ENCODE measurements at places on chromosomes 13 and 19.

- no peak for DNase-seq
These were observed 790 bp downstream of the TPM4 start for GRCh38 chr19:16076958-16077611.

DNA sequence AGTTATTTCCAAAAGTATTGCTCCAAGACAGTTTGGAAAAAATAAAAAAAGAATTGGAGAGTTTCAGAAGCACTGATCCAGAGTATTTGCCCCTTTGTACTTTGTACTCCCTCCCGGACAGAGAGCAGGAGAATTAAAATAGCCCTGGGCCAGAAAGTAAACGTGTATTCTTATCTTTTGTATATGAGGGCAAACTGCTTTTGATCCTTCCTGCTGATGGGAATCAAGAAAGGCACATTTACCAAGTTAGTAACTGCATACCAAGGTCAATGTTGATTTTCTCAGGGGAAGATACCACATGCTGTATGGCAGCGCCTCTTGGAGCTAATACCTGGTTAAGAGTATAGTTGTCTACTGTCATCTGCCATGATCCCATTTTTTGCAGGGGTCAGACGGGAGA lies 10.9 kb upstream of the RB1 start:
- DNase-seq = no peak

DNA sequence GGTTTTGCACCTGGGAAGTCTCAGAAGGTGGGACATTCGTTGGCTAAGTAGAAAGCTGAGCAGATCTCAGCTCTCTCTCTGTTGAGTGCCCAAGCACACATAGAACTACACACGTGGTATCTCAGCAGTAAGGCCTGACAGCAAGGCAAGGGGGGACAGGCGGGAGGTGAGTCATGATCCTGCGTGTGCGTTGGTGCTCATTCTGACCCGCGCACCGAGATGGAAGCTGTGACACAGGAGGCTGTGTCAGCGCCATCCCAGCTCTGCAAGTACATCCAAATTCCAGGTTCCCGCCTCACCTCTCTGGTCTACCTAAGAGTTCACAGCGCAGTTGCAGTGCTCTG lies 135.7 kb downstream of the USP12 start:
- DNase-seq = no peak

GRCh38 chr19:41792513-41793413 lies 3.6 kb upstream of the CEACAM3 start:
- peak; percentile 51 for DNase-seq

GRCh38 chr13:80070024-80070703 lies 270.8 kb downstream of the SPRY2 start:
- no peak for DNase-seq

- DNase-seq = no peak
These were observed 191.0 kb downstream of the KATNAL1 start for GRCh38 chr13:30116379-30116778.

DNA sequence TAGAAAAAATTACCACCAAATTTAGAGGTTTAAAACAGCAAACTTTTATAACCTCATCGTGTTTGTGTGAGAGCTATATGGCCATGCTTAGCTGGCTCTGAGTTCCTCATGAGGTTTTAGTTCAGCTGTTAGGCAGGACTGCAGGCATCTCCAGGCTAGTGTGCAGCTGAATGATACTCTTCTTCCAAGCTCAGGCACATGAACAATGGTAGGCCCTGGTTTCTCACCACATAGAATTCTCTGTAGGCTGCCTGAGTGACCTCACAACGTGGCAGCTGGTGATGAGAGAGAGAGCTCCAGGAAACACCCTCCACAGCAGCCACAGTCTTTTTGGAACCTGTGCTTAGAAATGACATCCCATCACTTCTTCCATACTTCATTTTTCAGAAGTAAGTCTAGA lies 540.6 kb upstream of the MIR17HG start:
- no peak for DNase-seq

DNA sequence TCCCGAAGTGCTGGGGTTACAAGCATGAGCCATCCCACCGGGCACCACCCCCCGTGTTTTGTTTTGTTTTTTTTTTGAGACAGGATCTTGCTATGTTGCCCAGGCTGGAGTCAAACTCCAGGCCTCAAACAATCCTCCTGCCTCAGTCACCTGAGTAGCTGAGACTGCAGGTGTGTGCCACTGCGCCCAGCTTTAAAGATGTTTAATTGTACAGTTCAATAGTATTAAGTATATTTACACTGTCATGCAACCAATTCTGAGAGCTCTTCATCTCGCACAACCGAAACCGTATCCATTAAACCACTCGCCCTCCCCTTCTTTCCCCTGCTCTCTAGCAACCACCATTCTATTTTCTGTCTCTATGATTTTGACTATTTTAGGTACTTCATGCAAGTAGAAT lies 15.6 kb downstream of the NUCB1 start:
- no peak for DNase-seq

DNA sequence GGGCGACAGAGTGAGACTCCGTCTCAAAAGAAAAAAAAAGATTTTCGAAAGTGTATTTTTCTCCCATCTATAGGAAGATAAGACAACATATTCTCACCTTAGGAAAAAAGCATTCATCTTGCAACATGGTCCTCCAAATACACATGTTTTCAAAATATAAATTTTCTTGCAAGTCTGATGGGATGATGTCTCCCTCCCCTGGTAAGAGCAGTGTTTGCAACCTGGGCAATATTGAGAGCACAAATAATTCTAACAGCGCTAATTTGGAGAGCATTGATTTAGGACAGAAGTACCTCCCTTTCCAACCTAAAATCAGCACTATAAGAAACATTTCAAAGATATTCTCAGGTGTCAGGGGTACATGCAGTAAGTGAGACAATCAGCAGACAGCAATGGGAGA lies 61.0 kb upstream of the SHISA2 start:
- no peak for DNase-seq

- DNase-seq = no peak
These were observed 439.8 kb downstream of the TDRD3 start for GRCh38 chr13:60836821-60837220.

- no peak for DNase-seq
These were observed 2.5 kb downstream of the PDE4A start for GRCh38 chr19:10422846-10423245.

GRCh38 chr13:109331898-109332297 lies 454.5 kb downstream of the IRS2 start:
- DNase-seq = no peak

GRCh38 chr13:21243045-21243897 lies 66.8 kb downstream of the MRPL57 start:
- no peak for DNase-seq

GRCh38 chr13:19685437-19685836 lies 52.0 kb downstream of the MPHOSPH8 start:
- no peak for DNase-seq

GRCh38 chr19:10501971-10502523 lies 1.1 kb downstream of the KEAP1 start:
- DNase-seq = no peak

GRCh38 chr13:55345224-55345623 lies 1795.5 kb upstream of the PRR20A start:
- no peak for DNase-seq

DNA sequence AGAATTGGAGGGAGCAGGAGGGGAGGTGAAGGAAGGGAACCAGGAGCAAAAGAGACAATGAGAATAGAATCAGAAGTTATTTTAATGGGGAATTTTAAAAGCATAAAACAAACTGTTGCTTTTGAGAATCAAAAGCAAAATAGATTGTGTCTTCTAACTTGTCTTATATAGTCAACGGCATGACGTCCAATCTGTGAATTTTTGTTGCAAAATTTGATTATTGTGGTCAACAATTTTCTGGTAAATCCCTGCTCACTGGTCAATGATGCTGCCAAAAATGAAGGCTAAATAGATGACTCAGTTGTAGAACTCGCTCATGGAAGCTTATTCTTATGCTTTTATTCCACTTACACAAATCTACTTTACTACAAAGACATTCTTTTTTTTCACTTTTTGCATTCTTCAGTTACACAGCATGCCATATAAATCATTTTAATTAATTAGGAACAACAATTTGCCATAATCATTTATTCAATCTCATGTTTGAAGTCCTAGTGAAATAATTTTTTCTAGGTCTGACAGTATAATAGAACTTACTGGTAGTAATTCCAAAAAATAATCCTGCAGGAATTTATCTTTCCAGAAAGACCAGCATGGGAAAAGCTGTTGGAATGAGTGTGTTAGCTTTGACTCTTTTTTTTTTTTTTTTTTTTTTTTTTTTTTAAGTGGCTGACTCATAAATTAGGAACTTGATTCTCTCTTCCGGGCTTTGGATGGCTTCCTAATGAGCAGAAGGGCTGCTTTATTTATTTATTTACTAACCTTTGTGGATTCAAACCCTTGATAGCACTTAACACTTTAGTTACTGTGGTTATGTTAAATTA lies 256.9 kb downstream of the SPRY2 start:
- DNase-seq = no peak

GRCh38 chr13:30153545-30154426 lies 153.6 kb downstream of the KATNAL1 start:
- no peak for DNase-seq

DNA sequence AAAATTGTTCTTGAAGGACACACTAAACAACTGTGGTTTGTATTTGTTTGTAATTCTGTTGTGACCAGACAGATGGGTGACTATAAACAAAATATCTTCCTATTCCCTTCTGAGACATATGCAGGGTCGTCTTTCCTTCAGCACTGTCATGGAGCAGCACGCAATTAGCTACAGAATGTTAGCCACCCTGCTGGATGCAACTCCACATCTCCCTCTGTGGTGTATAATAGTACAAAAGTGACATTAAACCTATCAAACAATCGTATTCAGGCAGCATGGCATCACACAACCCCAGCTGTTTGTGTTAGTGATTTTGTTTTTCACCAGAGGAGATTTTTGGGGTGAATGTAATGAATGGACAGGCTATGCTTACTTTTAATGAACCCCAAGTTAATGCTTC lies 146.2 kb downstream of the GPC6 start:
- DNase-seq = no peak

GRCh38 chr13:111394211-111394922 lies 73.9 kb downstream of the TEX29 start:
- DNase-seq = no peak

DNA sequence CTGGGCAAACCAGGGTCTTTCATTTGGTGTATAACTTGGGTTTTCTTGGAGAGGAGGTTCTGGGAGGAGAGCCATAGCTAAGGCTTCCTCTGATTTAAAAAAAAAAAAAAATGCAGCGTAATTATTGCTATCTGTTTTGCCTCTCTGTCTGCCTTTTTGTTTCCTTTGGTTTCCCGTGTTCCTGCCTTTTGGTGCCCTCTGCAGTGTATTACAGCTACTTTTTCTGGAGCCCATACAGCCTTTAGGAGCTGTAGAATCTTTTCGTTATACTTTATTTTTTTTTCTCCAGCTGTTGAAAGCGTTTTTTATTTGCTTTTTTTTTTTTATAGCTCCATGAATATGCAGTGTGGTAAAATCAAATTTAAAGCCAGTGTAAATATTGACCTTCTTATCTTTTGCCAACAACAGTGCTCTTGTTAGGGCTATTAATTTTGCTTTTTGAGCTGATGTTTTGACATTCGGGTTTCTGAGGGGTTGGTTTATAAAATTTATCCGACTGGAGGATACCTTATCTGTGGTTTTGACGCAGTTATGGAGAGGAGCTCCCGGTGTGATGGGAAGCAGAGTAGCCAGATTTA lies 38.1 kb downstream of the ZNF493 start:
- DNase-seq = no peak

GRCh38 chr19:19531951-19532805 lies 3.5 kb downstream of the YJEFN3 start:
- peak; percentile 79 for DNase-seq

DNA sequence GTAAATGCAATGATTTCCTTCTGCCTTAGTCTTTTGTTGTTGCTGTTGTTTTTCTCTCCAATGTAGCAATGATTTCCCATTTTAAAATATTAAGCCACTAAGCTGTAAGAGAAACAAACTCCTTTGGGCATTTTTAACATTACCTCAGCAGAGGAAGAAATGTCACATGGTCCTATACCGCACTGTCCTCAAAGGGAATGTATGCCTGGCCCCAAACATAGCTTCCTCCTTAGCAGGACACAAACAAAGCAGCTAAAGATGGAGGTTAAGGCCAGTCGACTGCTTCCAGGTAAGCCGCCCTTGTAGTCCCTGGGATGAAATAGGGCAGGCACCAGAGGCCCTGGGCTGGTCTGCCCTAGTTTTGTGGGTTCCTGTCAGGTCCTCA lies 249.0 kb downstream of the TSHZ3 start:
- DNase-seq = no peak

DNA sequence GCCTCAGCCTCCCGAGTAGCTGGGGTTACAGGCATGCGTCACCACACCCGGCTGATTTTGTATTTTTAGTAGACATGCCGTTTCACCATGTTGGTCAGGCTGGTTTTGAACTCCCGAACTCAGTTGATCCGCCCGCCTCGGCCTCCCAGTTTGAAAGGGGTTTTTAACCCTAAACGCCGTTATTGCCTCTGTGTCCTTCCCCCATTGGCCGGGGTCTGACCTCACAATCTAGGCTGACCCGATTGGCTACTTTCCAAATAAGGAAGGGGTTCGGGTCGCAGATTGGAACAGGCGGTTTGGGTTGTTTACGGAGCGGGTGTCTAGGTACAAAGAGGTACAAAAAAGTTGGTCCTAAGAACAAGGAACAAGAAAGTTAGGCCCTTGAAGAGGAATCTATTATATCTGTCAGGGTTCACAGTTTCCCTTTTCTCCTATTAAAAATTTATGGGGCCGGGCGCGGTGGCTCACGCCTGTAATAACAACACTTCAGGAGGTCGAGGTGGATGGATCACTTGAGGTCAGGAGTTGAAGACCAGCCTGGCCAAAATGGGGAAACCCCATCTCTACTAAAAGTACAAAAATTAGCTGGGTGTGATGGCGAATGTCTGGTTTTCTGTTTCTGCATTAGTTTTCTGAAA lies 1.0 kb downstream of the ZNF253 start:
- no peak for DNase-seq

DNA sequence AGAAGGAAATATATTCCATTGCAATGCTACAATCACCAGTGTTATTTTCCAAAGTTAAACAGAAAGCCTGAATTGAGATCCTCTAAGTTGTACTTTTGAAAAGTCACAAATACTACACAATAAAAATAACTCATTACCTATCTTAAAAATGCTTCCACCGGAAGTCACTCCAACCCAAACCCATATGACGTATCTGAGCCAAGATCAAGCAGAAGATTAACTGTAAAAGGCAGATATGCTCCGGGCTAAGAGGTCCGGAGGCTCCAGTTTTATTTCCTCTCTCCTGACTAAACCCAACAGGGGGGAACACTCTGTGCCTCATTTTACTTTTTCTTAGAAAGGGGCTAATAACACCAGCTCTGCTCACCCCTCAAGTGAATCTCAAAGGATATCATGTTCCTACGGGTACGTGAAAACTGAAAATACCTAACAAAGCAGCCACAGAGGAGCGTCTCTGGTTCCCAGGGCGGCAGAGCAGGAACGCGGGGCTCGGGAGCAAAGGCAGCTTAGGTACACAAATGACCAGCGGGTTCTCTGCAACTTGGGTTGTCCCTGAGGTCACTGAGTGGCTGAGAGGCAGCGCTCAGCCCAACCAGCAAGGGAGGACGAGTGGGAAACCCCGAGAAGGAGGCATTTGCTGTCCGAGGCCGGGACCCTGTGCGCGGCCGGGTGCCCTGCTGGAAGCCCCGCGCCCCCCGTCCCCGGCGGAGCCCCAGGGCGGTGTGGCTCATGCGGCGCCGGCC lies 750 bp downstream of the RAB20 start:
- DNase-seq = no peak

GRCh38 chr13:107295416-107296140 lies 727.6 kb upstream of the ARGLU1 start:
- DNase-seq = no peak

Data from stimulated activated CD8-positive, alpha-beta memory T cell treated with anti-CD3 and anti-CD28 coated beads, Interleukin-4, amount 100 ng/mL, for 24 hours (primary cell).